Activated CD4-positive, alpha-beta T cell treated with anti-CD3 and anti-CD28 coated beads, Interleukin-2, amount 10 ng/mL, durations not matched to agents 24 days and 14 days (primary cell): ENCODE measurements at places on chromosomes 1 and 21.

- no peaks in the 10 kb centered on the region for H3K36me3 ChIP-seq
- no peak overlapping the region for H3K27ac ChIP-seq
- no peaks in the 10 kb centered on the region for H3K4me1 ChIP-seq
Observed at GRCh38 chr1:193727850-193728249, 541.4 kb upstream of the B3GALT2 start.

DNA sequence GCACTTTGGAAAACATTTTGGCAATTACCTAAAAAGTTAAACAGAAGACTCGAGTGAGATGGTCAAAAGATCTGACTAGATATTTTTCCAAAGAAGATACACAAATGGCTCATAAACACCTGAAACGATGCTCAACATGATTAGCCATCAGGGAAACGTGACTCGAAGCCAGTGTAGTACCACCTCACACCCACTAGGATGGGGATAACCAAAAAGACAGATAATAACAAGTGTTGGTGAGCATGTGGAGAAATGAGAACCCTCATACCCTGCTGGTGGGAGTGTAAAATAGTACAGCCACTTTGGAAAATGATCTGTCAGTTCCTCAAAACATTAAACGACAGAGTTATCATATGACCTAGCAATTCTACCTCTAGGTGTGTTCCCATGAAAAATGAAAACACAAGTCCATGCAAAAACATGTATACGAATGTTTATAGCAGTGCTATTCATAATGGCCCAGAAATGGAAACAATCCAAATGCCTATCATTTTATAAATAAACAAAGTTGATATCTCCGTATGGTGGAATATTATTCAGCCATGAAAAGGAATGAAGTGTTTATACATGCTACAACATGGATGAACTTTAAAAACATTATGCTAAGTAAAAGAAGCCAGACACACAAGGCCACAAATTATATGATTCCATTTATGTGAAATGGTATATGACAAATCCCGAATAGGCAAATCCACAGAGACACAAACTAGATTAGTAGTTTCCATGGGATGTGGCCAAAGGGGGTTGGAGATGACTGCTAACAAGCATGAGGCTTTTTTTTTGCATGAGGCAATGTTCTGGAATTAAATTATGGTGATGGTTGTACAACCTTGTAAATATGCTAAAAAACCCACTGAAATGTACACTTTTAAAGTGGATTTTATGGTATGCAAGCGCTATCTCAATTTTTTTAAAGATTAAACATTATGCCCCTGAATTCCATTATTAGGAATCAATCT, 625.3 kb downstream of the KIF26B start:
- H3K27ac ChIP-seq = no peak overlapping the region
- no peaks in the 10 kb centered on the region for H3K36me3 ChIP-seq
- H3K4me3 ChIP-seq = no peak overlapping the region
- no peaks in the 10 kb centered on the region for H3K4me1 ChIP-seq
- no peaks in the 10 kb centered on the region for H3K27me3 ChIP-seq
- DNase-seq = no peak

DNA sequence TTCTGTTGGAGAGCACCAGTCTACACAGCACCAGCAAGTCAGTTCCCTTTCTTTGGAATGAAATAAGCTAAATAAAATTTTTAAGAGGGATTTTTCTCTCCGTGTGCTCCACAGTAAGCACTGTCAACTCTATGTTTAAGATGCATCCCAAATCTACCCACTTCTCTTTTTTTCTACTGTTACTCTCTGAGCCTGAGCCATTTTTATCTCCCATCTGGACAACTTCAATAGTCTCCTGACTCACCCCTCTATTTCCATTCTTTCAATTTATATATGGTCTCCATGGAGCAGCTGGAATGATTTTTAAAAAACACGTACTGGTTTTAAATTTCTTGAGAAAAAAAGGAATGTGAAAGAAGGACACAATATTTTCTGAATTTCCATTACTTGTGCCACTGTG, 24.7 kb upstream of the CCT8 start:
- no peak for DNase-seq
- H3K4me1 ChIP-seq = peaks cover 1% of the 10 kb centered on the region
- peaks cover 4% of the 10 kb centered on the region for H3K27me3 ChIP-seq
- no peak overlapping the region for H3K27ac ChIP-seq
- H3K36me3 ChIP-seq = peaks cover 7% of the 10 kb centered on the region
- no peak overlapping the region for H3K4me3 ChIP-seq

DNA sequence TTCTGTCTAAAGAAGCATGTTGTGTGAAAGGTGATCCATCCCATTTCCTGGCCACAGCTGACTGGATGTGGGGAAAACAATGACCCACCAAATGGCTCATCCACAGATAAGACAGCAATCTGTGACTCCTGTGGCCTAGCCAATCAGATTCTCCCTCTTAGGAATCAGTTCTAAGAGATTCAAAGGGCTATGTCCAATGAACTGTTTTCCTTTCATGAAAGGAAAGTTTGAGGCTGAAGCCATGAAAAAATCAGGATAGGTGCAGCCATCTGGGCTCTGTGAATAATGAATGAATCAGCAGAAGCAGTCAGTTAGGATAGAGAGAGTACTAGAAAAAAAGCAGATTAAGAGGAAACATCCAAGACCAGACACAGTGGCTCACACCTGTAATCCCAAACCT, 164.7 kb downstream of the NRIP1 start:
- H3K36me3 ChIP-seq = no peaks in the 10 kb centered on the region
- peak; percentile 47 for DNase-seq
- no peaks in the 10 kb centered on the region for H3K27me3 ChIP-seq
- H3K4me3 ChIP-seq = no peak overlapping the region
- H3K4me1 ChIP-seq = peaks cover 14% of the 10 kb centered on the region
- no peak overlapping the region for H3K27ac ChIP-seq

DNA sequence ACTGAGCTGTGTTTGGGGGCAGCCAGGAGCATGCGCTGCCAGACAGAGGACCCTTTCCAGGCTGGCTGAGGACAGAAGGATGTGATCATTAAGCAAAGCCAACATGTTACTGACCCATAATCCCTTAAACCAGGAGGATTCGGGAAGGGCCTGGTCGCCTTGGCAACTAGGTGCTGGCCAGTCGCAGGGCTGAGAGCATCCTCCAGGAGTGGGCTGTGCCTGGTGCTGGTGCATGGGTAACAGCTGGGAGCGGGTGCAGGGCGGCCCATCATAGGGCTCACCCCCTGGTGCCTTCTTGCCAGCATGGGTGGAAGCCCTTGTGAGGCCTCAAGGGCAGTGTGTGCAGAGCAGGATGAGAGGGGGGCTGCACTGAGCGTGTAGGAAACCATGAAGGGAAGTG, 17.2 kb downstream of the CDK18 start:
- H3K4me3 ChIP-seq = no peak overlapping the region
- H3K27me3 ChIP-seq = no peaks in the 10 kb centered on the region
- DNase-seq = no peak
- H3K36me3 ChIP-seq = no peaks in the 10 kb centered on the region
- H3K4me1 ChIP-seq = no peaks in the 10 kb centered on the region

GRCh38 chr1:226276077-226276682, 32.8 kb downstream of the LIN9 start:
- no peak for DNase-seq
- H3K36me3 ChIP-seq = peaks cover 10% of the 10 kb centered on the region
- no peak overlapping the region for H3K4me3 ChIP-seq
- no peaks in the 10 kb centered on the region for H3K27me3 ChIP-seq
- no peaks in the 10 kb centered on the region for H3K4me1 ChIP-seq
- no peak overlapping the region for H3K27ac ChIP-seq
